D721Med (cell line): ENCODE measurements at places on chromosomes 6 and 20.

DNA sequence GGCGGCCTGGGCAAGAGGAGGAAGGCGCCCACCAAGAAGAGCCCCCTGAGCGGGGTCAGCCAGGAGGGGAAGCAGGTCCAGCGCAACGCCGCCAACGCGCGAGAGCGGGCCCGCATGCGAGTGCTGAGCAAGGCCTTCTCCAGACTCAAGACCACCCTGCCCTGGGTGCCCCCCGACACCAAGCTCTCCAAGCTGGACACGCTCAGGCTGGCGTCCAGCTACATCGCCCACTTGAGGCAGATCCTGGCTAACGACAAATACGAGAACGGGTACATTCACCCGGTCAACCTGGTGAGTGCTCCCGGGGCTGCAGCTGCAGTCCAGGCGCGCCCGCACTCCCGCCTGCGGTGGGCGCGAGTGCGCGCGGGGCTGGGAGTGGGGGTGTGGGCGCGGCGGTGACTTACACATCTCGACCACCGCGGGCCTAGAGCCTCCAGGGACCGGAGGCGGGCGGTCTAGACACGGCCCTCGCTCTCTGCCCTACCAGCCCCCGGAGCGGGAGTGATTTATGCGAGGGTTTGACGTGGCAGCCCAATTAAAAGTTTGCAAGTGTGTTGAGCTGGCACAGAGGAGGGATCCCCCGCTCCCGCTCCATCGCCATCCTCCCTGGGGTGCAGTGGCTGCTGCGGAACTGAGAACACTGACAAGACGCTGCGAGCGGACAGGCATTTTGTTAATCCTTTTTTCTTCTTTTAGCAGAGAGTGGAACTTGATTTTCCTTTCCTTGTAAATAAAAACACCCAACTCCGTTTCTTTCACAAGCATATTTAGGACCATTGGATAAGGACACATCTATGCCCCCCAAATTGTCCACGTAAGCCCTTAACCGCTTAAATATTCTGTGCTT, 867 bp downstream of the TCF21 start:
- DNase-seq = no peak

GRCh38 chr6:30894381-30894780, 10.1 kb downstream of the DDR1 start:
- no peak for DNase-seq

GRCh38 chr6:36594816-36595643, 868 bp downstream of the SRSF3 start:
- no peak for DNase-seq

GRCh38 chr20:57749869-57750268, 40.1 kb upstream of the PMEPA1 start:
- no peak for DNase-seq
